ENCODE measurements at places on chromosomes 13 and 19.

DNA sequence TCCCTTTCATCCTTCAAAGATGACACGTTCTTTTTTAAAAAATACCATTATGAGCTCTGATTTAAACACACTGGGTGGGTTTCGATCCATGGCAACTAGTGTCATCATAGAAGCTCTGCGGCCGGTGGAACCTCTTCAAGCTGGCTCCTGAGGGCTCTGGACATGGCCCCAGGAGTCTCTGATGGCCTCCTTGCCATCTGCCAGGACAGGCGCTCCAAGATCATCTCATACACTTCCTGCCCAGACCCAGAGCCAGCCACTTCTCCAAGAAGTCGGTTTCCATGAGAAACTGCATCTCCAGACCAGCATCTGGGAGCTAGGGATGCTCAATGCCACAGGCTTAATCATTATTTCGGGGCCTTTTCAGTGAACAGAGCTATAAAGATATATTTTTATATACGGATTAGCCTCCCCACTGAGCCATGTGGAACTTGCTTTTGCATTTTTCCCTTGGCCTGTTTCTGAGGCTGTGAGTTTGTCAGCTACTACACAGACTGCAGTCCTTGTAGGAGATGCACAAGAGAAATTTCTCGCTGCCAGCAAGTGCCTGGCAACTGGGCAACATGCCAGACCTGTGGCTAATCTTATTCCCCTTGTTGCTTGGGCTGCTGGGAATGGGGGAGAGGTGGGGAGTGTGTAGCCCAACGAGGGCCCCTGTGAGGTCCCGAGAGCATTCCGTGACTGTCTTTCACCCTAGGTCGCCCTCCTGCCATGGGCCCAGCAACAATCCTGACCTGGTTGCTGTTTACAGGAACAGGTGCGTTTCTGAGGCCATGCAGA lies 15.9 kb downstream of the SUGP1 start:
- DNase-seq, result no peak

- no peak for DNase-seq
Measured at GRCh38 chr19:11201791-11202190, 4.4 kb upstream of the KANK2 start.

DNA sequence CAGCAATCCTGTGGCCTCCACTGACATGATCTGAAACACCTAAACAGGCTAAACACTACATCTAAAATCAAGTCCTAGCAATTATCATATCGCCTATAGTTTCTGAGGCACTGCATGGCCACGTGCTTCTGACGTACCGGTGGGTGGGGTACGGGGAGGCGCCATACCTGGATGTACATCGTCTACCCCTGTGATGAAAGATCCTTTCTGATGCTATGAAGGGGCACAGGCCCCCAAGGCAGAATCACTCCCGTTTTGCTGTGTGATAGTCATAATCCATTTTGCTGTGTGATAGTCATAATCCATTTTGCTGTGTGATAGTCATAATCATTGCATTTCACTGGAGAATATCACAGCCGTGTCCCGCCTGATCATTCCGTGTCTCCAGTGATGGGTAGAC lies 118.7 kb upstream of the SOX1 start:
- DNase-seq, result no peak

DNA sequence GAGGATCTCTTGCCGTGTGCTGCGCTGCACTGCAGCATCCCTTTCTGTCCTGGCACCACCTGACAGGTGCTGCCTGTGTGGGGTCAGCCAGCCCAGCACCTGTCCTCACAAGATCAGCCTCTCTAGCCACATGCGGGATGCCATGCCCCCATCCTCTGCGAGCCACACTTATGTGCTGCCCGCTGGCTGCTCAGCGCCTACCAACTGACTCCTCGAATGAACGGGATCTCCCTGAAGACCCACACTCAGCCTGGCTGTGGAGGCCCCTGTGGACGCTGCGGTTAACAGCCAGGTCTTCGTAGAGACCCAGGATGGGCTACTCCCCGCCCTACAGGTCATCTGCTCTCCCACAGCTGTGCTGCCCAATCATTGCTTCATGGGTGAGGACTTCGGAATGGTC lies 106.1 kb downstream of the DOCK9 start:
- no peak for DNase-seq

DNA sequence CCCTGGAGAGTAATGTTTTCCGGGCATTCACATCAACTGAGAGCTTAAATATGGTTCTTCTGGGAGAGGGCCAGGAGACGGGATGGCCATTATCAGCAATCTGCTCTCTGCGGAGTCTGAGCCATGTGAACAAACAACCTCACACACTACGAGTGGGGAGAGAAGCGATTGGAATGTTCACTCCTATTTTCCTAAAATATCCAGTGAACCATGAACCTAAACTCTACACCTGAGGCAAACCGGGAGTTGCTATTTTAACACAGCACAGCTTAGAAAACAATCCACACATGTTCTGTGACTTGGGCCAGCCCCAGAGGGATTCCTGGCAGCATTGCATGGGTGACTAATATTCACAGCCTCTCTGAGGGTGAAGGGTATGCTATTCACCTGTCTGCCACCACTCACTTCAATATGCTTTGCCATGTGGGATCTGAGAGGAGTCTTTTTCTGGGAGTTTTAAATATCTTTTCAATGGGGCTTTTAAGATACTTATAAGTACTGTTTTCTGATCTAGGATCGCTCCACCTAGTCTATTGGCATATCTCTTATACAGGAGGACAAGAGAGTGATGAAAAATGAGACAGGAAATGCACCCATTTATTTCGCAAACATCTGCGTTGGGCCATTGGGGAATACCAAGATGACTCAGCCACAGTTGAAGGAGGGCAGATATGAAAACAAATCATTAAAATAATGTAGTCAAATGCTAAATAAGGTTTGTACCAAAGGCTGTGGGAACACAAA lies 72.6 kb upstream of the SERP2 start:
- no peak for DNase-seq

DNA sequence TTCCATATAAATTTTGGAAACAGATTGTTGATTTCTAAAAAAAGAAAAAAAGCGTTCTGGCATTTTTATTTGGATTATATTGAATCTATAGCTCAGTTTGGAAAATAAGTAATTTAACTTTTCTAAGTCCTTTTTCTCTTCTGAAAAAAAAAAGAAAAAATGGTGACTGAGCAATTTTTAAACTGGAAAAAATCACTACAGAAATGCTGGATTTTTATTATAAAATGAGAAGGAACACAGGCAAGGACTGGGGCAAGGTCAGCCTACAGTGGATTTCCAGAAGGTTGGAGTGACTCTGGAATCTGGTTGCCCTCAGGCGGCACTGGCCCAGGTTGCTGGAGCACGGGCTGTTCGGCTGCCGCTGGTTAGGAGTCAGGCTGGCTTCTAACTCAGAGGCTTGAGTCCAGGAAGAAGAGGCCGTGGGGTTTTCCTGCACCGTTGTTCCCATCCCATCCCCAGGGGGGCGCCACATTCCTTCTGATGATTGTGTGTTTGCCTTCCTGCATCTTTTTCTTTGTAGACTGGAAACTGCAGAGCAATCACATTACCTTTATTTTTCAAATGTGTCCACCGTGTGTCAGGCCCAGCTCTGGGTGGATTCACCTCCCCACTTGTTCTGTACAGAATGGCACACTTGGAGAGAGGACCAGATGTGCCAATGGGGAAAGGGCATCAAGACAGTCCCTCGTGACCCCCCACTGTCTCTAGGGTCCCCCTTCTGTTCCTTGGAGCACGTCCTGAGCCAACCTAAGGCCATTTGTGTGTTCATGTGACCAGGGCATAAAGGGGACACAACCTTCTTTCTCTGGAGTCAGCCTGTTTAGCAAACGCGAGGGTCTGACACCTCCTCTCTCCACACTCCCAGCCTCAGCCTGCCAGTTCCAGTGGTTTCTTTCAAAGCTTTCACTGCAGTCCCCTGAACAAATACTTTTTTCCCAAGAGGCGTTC lies 44.5 kb upstream of the GTF3A start:
- DNase-seq, result peak; percentile 92

DNA sequence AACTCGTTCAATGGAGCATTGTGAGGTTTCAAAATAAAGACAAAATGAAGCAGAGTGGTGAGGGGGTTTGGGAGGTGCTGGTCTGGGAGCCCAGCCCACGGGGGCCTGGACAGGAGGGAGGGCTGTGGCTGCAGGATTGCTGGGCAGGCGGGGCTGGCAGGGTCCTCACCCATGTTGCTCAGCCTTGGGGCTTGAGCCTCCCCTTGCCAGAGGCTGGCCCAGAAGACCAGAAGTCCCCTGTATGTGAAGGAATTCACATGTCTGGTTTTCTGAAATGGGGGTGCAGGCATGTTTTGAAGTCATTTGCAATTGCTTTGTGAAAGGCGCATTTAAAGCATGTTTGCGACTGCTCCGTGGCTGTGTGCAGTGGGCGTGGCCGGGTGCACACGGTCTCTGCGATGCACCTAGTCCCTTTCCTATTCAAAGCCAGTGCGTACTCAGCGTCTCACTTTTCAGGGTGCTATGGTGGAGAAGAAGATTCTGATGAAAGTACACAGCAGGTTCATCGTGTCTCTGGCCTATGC lies 2.3 kb downstream of the GRK1 start:
- DNase-seq, result no peak

DNA sequence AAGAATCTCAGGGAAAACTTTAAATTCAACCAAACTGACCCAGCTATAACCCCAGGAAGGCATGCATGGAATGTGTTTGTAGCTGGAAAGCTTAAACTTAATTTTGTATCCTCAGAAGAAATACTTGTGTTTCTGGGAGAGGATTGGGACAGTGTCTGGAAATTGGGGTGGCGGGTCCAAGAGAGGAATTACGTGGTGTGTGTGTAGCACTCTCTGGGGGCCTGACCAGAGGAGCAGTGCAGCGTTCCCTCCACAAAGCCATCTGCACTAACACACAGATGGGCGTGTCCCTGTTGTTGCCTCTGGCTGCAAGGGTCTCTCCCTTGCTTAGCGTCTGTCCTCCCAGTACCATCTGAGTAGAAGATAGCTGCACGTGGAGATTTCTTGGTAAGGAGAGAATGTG lies 6.4 kb downstream of the GARRE1 start:
- DNase-seq, result peak; percentile 62

GRCh38 chr13:25018729-25019115 lies 77.2 kb upstream of the PABPC3 start:
- no peak for DNase-seq

DNA sequence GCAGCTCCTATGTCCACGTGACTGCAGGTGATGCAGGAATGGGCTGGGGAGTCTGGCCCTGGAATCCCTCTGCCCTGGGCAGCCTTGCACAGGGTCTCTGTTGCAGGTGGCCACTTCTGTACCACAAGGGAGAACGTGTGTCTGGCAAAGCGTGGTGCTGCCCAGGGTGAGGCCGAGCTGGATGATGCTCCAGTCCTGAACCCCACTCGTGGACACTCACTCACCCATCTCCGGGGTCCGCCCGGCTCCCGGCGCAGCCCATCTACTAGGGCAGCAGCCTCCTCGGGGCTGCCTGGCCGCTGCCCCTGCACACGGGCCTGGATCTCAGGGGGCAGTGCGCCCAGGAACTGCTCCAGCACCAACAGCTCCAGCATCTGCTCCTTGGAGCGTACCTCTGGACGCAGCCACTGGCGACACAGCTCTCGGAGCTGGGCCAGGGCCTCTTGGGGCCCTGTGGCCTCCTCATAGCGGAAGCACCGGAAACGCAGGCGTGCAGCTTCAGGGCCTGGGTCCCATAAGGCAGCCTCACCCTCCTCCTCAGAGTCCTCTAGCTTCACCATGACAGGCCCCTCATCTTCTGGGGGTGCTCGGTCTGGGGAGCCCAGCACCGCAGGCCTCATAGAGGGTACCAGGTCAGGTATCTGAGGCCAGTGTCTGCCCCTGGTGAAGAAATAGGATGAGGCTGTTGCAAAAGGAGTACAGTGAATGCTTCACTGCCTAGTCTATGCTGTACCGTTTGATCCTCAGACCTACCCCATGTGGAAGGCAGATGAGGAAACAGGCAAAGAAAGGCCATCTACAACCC lies 2.2 kb downstream of the MZF1 start:
- no peak for DNase-seq

DNA sequence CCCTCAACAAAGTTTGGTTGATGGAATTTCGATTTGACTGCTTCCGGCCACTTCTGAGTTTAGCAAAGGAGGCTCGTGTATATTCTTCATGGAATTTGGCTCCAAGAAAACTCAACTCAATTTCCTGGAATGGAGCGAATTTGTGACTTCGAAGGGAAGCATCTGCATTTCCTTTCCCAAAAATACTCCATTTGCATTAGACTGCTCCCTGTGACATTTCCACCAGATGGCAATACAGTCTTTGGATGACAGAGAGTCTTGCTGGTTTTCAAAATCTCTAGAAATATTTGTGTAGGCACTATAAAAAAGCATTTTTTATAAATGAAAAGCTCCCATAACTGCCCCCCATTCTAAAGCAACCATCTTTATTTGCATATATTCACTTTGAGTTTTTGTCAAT lies 4.1 kb downstream of the C1QTNF9 start:
- DNase-seq, result no peak

- no peak for DNase-seq
Measured at GRCh38 chr13:33683376-33683775, 134.6 kb upstream of the RFC3 start.

- no peak for DNase-seq
Measured at GRCh38 chr19:1884291-1884718, 991 bp downstream of the ABHD17A start.

GRCh38 chr13:28097503-28097902 lies 2.9 kb downstream of the FLT3 start:
- DNase-seq, result no peak

DNA sequence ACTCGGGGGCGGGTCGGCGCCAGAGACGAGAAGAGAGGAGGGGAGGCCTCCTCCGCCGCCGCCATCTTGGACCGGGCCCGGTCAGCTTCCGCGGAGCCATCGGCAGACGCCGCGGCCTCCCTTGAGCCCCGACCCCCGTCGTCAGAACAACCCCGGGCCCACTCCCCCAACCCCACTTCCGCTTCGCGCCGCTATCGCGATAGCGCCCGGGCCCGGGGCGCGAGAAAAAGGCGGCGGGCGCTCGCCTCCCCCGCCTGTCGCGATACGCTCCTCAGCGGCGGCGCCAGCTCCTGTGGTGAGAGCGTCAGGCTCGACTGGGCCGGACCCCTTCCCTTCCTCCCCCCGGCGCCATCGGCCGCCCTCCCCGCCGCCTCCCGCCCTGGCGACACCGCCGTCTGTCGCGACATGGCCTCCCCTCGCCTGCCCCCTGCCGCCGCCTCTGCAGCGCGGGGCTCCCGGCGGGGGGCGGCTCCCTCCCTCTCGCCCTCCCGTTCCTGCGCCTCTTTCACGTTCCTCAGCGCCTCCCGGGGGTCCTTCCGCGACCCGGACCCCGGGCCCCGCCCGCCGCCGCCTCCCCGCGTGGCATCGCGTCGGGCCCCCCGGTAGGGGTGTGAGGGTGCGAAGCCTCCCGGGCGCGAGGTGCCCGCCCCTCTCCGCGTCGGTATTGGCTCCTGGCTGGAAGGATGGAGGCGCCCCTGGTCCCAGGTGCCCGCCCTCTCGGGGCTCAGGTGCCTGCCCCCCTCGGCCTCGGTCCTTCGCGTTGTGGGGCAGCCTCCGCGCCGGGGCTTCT lies at the start of gene CNOT3:
Gene CNOT3 (plus strand): TSS at position 64 of the 790 bp plus-strand sequence. CDS start 5,217 bp downstream, outside the sequence.
- peak; percentile 27 for DNase-seq

DNA sequence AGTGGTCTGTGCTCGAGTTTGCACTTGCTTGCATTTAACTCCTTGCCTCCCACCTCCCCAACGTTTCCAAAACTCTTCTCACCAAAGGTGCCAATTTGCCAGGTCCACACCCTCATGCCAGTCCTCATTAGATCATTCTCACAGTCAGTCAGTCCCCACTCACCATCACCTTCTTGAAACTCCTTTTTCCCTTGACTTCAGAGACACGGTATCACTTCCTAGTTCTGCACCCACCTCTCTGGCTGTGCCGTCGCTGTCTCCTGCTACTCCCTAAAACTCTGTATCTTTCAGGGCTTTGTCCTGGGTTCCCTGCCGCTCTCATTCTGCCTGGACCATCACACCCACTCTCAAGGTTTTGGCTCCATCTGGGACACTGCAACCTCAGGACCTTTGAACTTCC lies 19.6 kb downstream of the OLFM2 start:
- DNase-seq, result no peak

Data from mesendoderm (in vitro differentiated cells).